Heart right ventricle (tissue), 16 donors: ENCODE measurements at places on chromosomes 16 and 17. TPM values are rescaled to one million over a fixed set of nuclear protein-coding genes. Genes with fewer than 3 reads are reported as not detected.

- H3K36me3 ChIP-seq, result peaks cover 64% of the 10 kb centered on the region
- no peak overlapping the region for H3K27ac ChIP-seq
- H3K4me3 ChIP-seq, result no peak overlapping the region
- DNase-seq, result no peak
These were observed 4.9 kb upstream of the MRPL28 start for GRCh38 chr16:375212-375611.

- no peaks in the 10 kb centered on the region for H3K27me3 ChIP-seq
- peak overlapping the region; percentile 72 for H3K27ac ChIP-seq
- peak; percentile 69 for DNase-seq
- peak overlapping the region; percentile 31 for H3K4me3 ChIP-seq
These were observed 50.8 kb upstream of the CDR2 start for GRCh38 chr16:22425036-22425801.

The CETP gene
- total RNA-seq, result 0.17 TPM

DNA sequence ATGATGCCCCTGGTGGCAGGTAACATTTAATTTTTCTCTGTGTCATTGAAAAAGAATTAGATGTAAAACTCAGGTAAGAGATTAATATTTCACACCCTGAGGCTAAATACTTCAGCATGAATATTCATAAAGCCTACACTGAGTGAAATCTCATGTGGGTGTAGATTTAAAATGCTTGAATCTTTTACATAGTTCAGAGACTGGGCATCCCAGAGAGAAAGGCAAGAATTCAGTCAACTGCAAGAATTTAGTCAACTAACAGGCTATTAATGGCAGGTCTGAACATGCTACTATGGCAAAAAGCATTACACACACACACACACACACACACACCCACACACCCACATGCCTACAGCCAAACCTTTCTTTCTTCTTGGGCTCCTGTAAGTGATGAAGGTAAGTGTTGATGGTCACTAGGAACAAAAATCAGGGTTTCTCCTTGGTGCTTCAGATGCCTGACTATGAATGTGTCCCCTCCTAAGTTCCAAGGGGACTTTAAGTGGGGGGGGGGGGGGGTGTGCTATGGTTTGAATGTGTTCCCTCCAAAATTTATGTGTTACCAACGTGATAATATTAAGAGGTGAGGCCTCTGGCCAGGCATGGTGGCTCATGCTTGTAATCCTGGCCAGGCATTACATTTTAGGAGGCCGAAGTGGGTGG, 63.7 kb upstream of the PSMD7 start:
- H3K27ac ChIP-seq, result no peak overlapping the region
- H3K4me3 ChIP-seq, result no peak overlapping the region
- H3K27me3 ChIP-seq, result no peaks in the 10 kb centered on the region
- no peaks in the 10 kb centered on the region for H3K4me1 ChIP-seq
- no peak for DNase-seq

The TBC1D26 gene
- total RNA-seq, result not detected

DNA sequence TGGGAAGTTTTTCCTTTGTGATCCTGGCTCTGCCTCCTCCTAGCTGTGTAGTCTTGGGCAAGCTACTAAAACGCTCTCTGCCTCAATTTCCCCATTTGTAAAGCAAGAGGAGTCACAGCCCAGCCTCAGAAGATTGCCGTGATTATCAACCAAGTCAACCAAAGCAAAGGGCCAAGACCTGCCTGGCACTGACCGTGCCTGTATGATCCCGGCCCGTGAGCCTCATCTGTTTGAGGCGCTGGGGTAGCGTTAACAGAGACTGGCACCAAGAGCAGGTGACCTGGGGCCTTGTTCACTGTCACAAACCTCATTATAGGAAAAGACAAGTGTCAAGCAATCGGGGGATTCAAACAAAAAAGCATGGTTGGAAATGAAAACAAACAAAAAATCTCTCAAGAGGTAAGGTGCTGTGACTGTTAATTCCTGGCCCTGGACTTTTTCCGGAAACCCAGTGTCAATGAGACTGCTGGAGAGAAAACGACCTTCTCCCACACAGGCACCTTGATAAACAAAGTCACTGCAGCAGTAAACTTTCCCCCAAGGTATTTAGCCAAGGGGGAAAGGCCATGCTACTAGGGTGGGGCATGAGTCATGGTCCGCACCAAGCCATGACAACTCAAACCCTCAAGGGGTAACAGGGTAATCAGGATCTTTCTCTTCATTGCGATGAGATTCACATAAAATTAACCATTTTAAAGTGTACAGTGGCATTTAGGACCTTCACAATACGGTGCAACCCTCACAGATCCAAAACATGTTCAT, 5.4 kb downstream of the MEAK7 start:
- peaks cover 60% of the 10 kb centered on the region for H3K36me3 ChIP-seq
- no peak overlapping the region for H3K27ac ChIP-seq
- no peaks in the 10 kb centered on the region for H3K4me1 ChIP-seq
- H3K4me3 ChIP-seq, result no peak overlapping the region
- no peak for DNase-seq

The ABCA10 gene
- total RNA-seq, result 3.2 TPM

DNA sequence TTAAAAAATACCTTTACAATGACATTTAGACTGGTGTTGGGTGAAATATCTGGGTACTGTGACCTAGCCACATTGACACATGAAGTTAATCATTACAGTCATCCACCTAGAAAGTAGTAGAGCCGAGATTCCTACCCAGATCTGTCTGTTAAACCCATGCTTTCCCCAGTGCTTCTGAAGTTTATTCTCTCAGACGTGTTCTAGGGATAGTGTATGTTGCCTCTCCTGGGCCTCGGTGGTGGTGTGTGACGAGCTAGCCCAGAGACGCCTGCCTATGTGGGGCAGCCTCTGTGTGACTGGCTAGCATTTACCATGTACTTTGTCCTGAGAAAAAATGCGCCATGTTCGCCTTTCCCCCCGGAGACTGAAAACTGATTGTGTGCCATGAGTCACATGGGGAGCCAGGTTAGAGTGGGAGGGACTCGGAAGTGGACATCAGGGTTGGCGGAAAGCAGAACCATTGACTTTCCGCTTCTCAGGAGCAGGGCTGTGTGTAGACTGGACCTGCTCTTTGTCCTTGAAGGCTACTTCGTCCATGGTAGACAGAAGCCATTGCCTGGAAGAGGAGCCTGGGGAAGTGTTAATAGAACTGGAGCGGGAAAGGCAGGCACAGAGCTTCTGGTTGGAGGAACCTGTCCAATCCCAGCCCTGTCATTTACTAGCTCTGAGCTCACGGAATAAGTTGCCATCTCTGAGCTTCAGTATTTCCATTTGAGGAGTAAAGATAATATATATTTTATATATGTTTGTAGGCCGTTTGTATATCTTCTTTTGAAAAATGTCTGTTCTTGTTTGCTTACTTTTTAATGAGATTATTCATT, 235.5 kb downstream of the SNX29 start:
- H3K36me3 ChIP-seq, result no peaks in the 10 kb centered on the region
- no peak overlapping the region for H3K27ac ChIP-seq
- H3K4me1 ChIP-seq, result no peaks in the 10 kb centered on the region

The CDT1 gene
- 1.1 TPM for total RNA-seq

GRCh38 chr17:57288040-57288772, 31.9 kb downstream of the MSI2 start:
- H3K27ac ChIP-seq, result peak overlapping the region; percentile 54
- no peak for DNase-seq
- H3K36me3 ChIP-seq, result no peaks in the 10 kb centered on the region
- H3K4me3 ChIP-seq, result no peak overlapping the region
- H3K27me3 ChIP-seq, result no peaks in the 10 kb centered on the region
- H3K4me1 ChIP-seq, result peaks cover 66% of the 10 kb centered on the region

GRCh38 chr17:79983456-79983855, 52.2 kb downstream of the TBC1D16 start:
- peaks cover 21% of the 10 kb centered on the region for H3K4me1 ChIP-seq
- DNase-seq, result no peak
- no peaks in the 10 kb centered on the region for H3K27me3 ChIP-seq
- no peaks in the 10 kb centered on the region for H3K36me3 ChIP-seq

GRCh38 chr17:59328601-59329000, 2.9 kb upstream of the YPEL2 start:
- H3K36me3 ChIP-seq, result no peaks in the 10 kb centered on the region
- H3K4me1 ChIP-seq, result peaks cover 54% of the 10 kb centered on the region
- no peaks in the 10 kb centered on the region for H3K27me3 ChIP-seq
- no peak overlapping the region for H3K4me3 ChIP-seq
- H3K27ac ChIP-seq, result peak overlapping the region; percentile 97
- no peak for DNase-seq

GRCh38 chr16:46929378-46930332, 43.8 kb downstream of the DNAJA2 start:
- H3K27ac ChIP-seq, result no peak overlapping the region
- peak; percentile 47 for DNase-seq
- H3K4me1 ChIP-seq, result peaks cover 4% of the 10 kb centered on the region
- no peaks in the 10 kb centered on the region for H3K36me3 ChIP-seq
- no peak overlapping the region for H3K4me3 ChIP-seq

DNA sequence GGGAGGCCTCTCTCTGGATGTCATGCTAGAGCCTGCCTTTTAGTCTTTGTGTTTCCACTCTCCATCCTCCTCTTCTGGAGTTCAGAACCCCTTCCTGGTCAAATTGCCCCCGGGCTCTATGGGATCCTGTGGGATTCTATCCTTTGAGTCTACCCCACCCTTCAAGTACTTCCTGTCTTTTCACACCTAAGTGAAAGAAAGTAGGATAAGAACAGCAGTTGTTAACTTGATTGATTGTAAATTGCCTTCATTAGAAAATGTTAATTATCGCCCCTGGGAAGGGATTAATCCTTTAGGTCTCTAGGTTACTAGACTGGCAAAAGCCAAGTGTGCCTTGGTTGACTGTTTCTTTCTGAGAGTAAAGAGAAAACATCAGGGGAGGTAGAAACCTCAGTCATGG, 30.1 kb downstream of the PRKCB start:
- H3K27ac ChIP-seq, result no peak overlapping the region
- DNase-seq, result no peak
- H3K27me3 ChIP-seq, result no peaks in the 10 kb centered on the region
- H3K4me3 ChIP-seq, result no peak overlapping the region
- no peaks in the 10 kb centered on the region for H3K4me1 ChIP-seq
- H3K36me3 ChIP-seq, result no peaks in the 10 kb centered on the region

- H3K4me3 ChIP-seq, result peak within 1 kb of the TSS; percentile 66
- DNase-seq, result peak; percentile 72
- H3K27me3 ChIP-seq, result peaks cover 33% of the 10 kb centered on the region
These were observed at the start of gene CDH11 for GRCh38 chr16:65121870-65122723. CDH11 (minus strand) TSS chr16:65122063; CDS start chr16:65004869, 117,194 bp downstream.

DNA sequence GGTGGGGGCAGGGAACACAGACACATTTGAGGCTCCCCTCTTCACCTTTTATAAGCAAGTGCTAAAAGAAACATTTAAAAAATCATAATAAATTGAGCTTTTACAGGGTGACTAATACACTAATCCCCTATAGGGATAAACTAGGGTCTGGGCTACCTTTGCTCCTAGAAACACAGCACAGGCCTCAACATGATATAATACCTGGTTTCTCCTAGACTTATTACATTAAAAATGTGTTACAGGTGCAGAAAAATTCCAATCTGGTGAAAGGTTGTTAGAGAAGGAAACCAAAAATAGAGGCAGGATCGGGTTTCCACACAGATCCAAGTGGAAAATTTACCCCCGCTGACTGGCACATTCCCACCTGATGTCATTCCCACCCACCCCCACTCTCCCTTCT, 124.7 kb upstream of the NOG start:
- H3K27ac ChIP-seq, result no peak overlapping the region
- H3K4me3 ChIP-seq, result no peak overlapping the region

GRCh38 chr16:54477714-54478113, 191.1 kb upstream of the IRX3 start:
- no peaks in the 10 kb centered on the region for H3K36me3 ChIP-seq
- no peak for DNase-seq
- no peak overlapping the region for H3K27ac ChIP-seq
- no peak overlapping the region for H3K4me3 ChIP-seq
- peaks cover 4% of the 10 kb centered on the region for H3K4me1 ChIP-seq

DNA sequence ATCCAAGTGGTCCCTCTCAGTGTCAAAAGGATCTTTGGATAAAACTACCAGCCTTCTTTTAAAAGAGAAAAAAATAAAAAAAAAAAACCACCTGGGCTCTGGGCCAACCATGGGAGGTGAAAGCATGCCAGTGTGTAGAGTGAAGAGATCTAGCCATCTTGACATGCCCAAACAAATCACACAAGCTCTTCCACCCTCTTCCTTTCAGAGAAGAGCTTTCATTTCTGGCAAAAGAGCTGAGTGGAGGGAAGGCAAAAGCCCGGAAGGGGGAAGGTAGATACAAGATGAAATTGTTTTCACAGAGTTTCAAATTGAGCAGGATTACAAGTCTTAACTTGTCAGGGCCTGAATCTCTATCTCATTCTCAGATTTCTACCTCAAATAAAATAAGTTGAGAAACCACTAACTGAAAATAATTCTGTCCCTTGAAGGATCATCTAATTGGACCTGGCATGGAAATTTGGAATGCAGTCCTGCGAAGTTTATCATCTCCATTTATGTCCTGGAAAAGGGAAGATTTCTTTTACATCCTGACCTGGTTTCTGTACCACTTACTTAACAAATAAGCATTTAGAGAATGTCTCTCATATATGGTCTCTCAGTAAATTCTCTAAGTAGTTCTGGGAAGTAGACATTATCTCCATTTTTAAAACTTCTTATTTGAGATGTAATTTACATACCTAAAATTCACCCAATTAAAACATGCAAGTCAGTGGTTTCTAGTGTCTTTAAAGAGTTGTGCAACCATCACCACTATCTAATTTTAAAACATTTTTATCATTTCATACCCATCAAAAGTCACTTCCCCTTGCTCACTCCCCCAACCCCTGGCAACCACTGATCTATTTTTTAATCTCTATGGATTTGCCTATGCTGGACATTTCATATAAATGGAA, 93.7 kb downstream of the TANGO6 start:
- DNase-seq, result no peak
- H3K27me3 ChIP-seq, result no peaks in the 10 kb centered on the region
- no peak overlapping the region for H3K27ac ChIP-seq
- peaks cover 19% of the 10 kb centered on the region for H3K36me3 ChIP-seq
- H3K4me1 ChIP-seq, result no peaks in the 10 kb centered on the region
